ENCODE measurements at places on chromosomes 4 and X. TPM values are rescaled to one million over a fixed set of nuclear protein-coding genes. Genes with fewer than 3 reads are reported as not detected.
A peak's percentile ranks its signal among the peaks of the same experiment; 100 is the strongest.

DNA sequence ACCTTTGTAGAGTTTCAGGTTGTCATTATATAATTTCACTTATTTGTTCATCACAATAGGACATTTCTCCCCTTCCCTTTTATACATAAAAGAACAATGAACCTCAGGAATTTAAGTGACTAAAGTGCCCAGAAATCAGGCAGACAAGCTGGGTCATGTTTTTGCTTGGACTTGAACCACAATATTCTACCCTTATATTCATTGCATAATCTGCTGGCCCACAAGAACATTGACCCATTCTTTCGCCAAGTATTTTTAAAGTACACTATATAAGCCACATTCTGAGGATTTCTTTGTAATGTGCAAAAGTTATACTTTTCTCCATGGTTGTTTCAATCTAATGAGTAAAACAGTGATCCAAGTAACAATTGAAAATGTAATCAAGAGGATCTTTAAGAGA is 637.5 kb upstream of the SLIT2 start:
- H3K4me3 ChIP-seq = no peak overlapping the region
- H3K36me3 ChIP-seq = no peaks in the 10 kb centered on the region
- no peak overlapping the region for H3K27ac ChIP-seq
- H3K4me1 ChIP-seq = no peaks in the 10 kb centered on the region

DNA sequence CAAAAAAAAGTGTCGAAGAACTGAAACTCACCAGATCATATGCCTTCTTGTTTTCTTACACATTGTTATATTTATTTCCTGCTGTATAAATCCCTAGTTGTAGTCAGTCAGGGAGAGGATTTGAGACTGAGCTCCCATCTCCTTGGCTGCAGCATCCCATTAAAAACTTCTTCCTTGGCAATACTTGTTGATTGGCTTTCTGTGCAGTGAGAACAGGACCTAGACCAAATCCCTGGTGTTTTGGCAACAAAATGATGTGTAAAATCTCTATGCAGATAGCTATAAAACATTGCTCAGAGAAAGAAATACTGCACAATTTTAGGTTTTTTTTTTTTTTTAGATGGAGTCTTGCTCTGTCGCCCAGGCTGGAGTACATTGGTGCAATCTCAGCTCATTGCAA is 47.9 kb downstream of the TRIML1 start:
- no peak for DNase-seq
- H3K4me3 ChIP-seq = no peak overlapping the region
- no peak overlapping the region for H3K27ac ChIP-seq
- H3K4me1 ChIP-seq = no peaks in the 10 kb centered on the region
- H3K36me3 ChIP-seq = no peaks in the 10 kb centered on the region

DNA sequence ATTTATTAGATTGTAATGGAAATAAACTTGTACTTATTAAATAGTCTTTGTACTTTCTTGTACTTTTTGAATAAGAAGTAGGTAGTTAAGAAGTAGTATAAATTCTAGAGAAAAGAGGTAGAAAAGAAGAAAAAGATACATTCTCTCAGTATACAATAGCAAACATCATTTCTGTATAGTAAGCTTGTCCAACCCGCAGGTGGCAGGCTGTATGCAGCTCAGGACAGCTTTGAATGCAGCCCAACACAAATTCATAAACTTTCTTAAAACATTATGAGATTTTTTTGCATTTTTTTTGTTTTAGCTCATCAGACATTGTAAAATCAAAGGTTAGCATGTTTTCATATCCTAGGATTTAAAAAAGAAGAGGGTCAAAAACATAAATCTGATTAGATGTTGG is 441.6 kb downstream of the DTHD1 start:
- H3K36me3 ChIP-seq = no peaks in the 10 kb centered on the region
- no peak overlapping the region for H3K27ac ChIP-seq
- no peak for DNase-seq
- no peaks in the 10 kb centered on the region for H3K27me3 ChIP-seq

Gene MAGEA6
- 0.18 TPM for polyA plus RNA-seq

Gene CXCL5
- not detected for polyA plus RNA-seq

DNA sequence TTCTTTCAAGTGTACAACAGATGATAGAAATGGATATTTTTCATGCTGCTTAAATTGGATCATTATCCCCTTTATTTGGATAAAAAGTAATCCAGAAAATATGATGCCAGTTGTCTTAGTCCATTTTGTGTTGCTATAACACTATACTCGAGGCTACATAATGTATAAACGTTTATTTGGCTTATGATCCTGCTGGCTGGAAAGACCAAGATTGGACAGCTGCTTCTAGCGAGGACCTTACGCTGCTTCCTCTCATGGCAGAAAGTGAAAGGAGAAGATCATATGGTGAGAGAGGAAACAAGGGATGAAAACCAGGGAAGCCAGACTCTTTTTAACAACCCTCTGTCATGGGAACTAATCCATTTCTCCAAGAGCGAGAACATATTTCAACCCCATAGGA is 102.7 kb downstream of the TRAM1L1 start:
- no peak overlapping the region for H3K4me3 ChIP-seq
- H3K36me3 ChIP-seq = no peaks in the 10 kb centered on the region
- no peaks in the 10 kb centered on the region for H3K27me3 ChIP-seq

DNA sequence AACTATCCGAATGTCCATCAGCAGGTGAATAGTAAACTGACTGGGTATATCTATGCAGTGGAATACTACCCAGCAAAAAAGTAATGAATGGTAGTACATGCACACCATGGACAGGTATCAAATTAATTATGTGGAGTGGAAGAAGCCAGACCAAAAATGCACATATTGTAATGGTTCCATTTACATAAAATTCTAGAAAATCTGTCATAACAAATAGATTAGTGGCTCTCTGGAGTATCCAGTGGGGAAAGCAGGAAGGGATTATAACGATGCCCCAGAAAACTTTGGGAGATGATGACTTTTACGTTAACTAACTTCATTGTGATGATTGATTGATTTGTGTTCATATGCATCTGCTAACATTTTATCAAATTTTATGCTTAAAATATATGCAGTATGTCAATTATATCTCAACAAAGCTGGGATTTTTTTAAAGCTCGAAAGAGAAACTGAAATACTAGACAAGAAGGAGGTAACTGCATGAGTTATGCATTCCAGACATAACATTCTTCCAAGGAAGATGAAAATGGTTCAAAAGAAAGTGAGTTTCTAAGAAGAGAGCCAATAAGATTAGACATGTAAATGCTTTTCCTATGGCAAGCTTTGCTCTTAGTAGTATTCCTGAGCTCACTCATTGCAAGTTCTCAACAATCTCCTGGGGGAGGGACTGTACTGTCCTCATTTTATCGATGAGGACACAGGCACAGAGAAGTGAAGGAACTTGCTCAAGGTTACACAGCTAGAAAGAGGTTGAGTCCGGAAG is 58.6 kb upstream of the MSX1 start:
- H3K4me3 ChIP-seq = no peak overlapping the region
- peaks cover 19% of the 10 kb centered on the region for H3K4me1 ChIP-seq
- no peak for DNase-seq
- no peaks in the 10 kb centered on the region for H3K36me3 ChIP-seq
- H3K27ac ChIP-seq = no peak overlapping the region

DNA sequence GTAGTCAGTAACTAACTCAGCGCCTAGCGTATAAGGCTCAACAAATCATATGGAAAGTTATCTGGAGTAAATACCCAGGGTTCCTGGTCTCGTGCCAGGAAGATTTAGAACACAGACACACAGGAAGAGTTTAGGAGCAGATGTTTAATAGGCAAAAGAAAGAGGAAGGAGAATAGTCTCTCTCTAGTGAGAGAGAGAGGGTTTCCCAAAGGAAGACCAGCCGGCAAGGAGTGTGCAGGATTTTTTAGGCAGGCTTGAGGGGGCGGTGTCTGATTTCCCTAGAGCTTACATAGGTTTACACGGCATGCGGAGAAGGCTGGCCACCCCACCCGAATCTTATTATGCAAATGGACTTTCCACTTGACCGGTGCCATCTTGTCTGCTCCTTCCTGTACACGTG is 284.0 kb upstream of the FRG1 start:
- H3K4me1 ChIP-seq = no peaks in the 10 kb centered on the region
- H3K27me3 ChIP-seq = no peaks in the 10 kb centered on the region
- no peak overlapping the region for H3K27ac ChIP-seq
- no peak for DNase-seq
- H3K36me3 ChIP-seq = no peaks in the 10 kb centered on the region

Gene MXRA5
- not detected for polyA plus RNA-seq

DNA sequence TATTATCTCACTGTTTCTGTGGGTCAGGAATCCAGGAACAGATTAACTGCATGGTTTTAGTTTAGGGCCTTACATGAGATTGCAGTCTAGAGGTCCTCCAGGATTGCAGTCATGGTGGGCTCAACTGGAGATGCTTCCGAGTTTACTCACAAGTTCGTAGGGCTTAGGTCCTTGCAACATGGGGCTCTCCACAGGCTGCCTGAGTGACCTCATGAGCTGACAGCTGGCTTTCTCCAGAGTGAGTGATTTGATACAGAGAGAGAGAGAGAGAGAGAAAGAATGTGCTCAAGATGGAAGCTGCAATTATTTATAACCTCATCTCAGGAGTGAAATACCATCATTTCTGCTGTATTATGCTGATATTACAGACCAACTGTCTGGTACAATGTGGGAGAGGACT is 168.9 kb downstream of the GPAT3 start:
- H3K4me3 ChIP-seq = no peak overlapping the region
- no peak overlapping the region for H3K27ac ChIP-seq
- peaks cover 6% of the 10 kb centered on the region for H3K4me1 ChIP-seq
- no peaks in the 10 kb centered on the region for H3K36me3 ChIP-seq

Gene LRAT
- polyA plus RNA-seq = 0.11 TPM

- H3K27me3 ChIP-seq = no peaks in the 10 kb centered on the region
- no peak overlapping the region for H3K4me3 ChIP-seq
- DNase-seq = peak; percentile 3
- H3K36me3 ChIP-seq = no peaks in the 10 kb centered on the region
- H3K27ac ChIP-seq = no peak overlapping the region
These were observed 167.1 kb downstream of the EFNB1 start for GRCh38 chrX:68995780-68996551.

Gene SGMS2
- 1.7 TPM for polyA plus RNA-seq

- no peaks in the 10 kb centered on the region for H3K36me3 ChIP-seq
- no peak overlapping the region for H3K4me3 ChIP-seq
- H3K27me3 ChIP-seq = no peaks in the 10 kb centered on the region
- no peak for DNase-seq
- no peaks in the 10 kb centered on the region for H3K4me1 ChIP-seq
- no peak overlapping the region for H3K27ac ChIP-seq
These were observed 109.6 kb downstream of the LDB2 start for GRCh38 chr4:16788868-16789267.

Gene RAB39B
- polyA plus RNA-seq = 0.05 TPM

DNA sequence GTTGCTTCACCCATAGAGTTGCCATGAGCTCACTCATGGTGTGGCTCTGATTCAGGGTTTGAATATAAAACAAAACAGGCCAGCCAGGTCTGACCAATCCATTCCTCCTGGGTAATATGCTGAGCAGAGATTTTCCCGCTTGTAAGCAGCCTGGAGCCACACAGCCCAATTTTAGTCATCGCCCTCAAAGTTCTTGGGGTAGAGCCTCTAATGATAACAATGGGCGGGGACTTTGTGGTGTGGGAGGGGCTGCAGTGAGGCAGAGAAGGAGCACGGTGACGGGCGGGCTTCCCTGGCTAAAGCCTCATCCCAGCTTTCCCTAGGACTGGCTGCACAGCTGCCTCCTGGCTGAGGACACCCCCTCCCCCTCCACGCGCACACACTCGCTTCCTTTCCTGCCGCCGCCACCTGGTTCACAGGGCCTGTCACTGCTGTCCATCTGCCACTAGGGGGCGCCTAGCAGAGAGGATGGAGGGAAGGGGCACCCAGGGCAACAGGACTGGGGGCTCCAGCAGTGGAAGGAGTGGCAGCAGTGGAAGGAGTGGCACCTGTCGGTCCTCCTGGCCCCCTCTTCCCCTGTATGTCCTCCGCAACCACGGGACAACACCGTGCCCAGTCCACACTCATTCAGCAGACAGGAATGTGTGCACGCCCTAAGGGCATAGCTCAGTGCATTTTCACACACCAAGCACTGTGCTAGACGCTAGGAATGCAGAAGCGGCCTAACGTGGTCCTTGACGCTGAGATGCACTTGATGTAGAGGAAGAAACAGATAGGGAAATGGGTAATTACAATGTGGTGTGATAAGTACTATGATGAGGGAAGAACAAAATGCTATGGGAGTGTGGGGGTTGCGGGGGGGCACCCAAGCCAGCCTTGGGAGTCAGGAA is 26.8 kb downstream of the PRPS1 start:
- no peaks in the 10 kb centered on the region for H3K27me3 ChIP-seq
- H3K36me3 ChIP-seq = peaks cover 2% of the 10 kb centered on the region
- DNase-seq = peak; percentile 33
- no peak overlapping the region for H3K4me3 ChIP-seq
- no peaks in the 10 kb centered on the region for H3K4me1 ChIP-seq
- no peak overlapping the region for H3K27ac ChIP-seq

DNA sequence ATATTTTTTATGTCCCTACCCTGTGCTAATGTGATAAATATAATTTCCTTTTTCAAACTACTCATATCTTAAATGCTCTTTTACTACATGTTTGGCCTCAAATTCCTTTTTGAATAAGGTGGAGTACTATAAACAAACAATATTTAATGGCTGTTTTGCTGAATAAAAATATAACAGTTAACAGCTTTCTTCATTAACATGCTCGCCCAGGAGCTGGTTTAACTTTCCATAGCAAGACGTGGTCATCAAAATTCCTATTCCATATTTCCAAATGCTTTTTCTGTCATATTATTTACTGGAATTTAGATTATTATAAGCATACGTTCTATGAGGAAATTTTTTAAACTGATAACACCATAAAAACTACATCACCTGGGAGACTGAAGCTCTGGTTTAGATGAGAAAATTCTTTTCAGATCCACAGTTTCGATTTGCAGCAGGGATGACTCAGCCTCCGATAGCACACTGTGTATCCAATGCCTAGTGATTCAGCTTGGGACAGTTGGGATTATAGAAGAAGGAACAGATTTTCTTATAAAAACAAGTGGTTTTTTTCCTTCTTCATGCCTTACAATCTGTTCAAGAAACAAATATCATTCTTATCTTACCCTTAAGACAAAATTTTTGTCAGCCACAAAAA is 129.1 kb downstream of the FBXO8 start:
- H3K27me3 ChIP-seq = no peaks in the 10 kb centered on the region
- DNase-seq = no peak
- no peak overlapping the region for H3K4me3 ChIP-seq
- no peak overlapping the region for H3K27ac ChIP-seq

DNA sequence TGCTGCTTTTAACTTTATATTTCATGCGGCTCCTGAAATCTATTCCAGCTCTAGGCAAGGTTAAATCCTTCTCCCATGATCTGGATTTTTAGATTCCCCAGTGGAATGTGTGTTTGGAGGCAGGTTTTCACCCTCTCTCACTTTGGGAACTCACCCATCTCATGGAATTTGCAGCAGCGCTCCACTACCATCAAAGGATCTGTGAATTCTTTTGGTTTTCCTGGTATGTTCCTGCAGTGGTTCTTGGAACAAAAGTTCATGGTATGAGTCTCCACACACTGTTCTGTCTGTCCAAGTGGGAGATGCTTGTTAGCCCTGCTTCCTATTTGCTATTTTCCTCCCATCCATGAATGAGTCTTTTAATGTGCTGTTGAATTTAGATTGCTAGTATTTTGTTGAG is 14.0 kb downstream of the APOOL start:
- H3K4me3 ChIP-seq = no peak overlapping the region
- peaks cover 17% of the 10 kb centered on the region for H3K4me1 ChIP-seq
- H3K36me3 ChIP-seq = no peaks in the 10 kb centered on the region

Data from HepG2 (cell line).